CD4-positive, alpha-beta T cell treated with Interleukin-10 for 1 hour (primary cell): ENCODE measurements at places on chromosomes 12 and 14.

DNA sequence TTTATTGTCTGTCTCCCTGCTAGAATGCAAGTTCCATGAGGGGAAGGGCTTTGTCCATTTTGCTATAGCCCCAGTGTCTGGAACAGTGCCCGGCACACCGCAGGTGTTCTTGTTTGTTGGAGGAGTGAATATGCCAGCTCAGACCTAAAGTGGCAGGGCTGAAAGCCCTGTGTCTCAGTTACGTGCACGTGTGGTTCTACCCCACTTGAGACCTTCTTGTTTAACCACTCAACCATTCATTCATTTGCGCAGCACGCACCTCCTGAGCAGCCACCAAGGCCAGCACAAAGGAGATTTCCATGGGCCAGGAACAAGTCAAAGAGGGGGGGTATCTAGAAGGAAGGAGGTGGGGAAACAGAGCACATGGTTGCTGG lies 338.0 kb upstream of the FKBP4 start:
- DNase-seq: no peak

- DNase-seq: no peak
Measured at GRCh38 chr12:46237371-46238045, 31.3 kb downstream of the SLC38A1 start.

GRCh38 chr12:85531341-85531740 lies 251.3 kb downstream of the ALX1 start:
- DNase-seq: no peak

DNA sequence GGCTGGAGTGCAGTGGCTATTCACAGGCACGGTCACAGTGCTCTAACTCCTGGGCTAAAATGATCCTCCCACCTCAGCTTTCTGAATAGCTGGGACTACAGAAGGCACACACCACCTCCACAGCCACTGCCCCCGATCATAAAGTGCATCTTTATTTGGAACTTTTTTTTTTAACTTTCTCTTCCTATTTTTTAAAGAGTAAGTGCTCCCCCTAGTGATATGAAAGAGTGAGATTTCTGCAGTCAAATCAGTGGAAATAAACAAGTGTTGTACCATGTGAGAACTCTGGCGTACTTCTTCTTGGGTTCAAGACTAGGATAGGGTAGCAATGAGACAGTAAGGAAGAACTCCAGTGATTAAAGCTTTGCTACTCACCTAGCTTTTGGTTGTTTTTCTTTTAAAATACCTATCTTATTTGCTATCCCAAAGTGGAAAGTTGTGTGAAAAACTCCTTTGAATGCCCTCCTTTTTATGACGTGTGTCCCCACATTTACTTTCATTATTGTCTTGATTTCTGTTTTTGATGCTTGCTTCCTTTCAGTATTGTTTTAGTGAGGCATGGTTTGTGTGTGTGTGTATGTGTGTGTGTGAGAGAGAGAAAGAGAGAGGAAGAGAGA lies 6.6 kb downstream of the PPP4R4 start:
- peak; percentile 74 for DNase-seq

DNA sequence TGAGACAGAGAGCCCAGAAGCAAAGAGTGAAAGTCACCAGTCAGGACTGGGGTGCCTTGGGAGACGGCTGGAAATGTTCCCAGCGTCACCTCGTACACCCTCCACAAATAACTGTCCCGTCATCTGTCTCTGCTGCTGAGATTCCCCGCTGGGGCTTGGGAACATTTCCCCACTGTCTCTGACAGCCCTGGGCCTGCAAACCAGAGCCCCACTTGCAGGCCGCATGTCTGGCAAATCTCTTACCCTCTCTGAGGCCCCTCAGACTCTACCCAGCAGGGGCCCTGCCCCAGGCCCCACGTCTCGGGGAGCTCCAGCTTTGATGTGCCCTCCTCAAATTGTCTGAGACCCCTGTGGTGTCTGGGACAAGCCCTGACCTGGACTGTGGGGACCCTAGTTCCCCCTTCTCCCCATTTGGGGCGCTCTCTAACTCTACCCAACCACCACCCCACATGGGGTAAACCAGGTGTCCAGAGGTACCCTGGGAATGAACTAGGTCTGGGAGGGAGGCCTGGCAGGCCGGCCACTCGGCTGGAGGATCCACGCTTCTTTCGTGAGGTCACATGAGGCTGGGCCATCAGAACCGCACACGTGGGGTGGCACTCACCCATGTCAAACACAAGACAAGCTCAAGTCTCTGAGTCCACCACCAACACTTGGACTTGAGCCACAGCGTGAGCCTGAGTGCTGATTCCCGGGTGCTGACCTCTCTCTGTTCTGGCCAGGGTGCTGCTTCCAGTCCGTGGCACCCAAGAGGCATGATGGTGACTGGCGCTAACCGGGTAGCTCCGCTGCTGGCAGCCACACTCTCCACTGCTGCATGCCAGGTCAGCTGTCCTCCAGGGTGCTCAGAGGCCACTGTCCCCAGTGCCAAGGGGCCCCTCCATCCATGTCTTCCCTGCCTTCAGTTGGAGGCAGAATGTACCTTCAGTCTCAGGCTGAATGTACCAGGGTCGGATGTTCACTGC lies 59.8 kb downstream of the DIO3 start:
- no peak for DNase-seq

DNA sequence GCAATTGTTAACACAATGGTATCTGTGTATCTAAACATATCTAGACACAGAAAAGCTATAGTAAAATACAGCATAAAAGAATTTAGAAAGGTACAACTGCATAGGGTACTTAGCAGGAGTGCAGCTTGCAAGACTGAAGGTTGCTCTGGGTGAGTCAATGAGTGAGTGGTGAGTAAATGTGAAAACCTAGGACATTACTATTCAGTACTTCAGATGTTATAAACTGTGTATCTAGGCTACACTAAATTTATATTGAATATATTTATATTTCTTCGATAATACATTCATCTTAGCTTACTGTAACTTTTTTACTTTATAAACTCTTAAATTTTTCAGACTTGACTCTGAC lies 409.0 kb upstream of the DCN start:
- no peak for DNase-seq

DNA sequence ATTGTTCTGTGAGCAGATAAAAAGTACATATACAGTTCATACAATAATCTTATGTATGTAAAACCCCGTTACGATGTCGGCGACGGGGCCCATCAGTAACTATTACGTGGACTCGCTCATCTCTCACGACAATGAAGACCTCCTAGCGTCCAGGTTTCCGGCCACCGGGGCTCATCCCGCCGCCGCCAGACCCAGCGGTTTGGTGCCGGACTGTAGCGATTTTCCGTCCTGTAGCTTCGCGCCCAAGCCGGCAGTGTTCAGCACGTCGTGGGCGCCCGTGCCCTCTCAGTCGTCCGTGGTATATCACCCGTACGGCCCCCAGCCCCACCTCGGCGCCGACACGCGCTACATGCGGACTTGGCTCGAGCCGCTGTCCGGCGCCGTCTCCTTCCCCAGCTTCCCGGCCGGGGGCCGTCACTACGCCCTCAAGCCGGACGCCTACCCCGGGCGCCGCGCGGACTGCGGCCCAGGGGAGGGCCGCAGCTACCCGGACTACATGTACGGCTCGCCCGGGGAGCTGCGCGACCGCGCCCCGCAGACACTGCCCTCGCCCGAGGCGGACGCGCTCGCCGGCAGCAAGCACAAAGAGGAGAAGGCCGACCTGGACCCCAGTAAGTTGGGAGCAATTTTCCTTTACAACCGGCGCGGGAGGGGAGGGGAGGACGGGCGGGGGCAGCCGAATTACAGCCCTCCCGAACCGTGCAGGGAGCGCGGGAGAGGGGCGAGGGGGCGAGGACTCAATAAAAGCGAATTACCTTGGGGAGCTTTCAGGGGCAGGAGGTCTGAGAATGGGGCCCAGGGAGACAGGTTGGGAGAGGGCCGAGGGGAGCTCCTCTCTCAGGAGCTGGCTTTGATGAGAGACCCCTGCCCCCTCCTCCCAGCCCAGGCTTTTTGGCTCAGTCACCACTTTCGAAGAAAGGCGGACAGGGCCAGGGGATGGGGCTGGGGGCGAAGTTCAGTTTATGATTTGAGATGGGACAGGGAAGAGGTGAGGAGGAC lies at the start of gene HOXC9:
Gene HOXC9, plus strand, starts transcription at position 46 of the 999 bp plus-strand sequence. Its CDS starts 28 bp downstream, at position 74.
- no peak for DNase-seq

- peak; percentile 73 for DNase-seq
Measured at GRCh38 chr12:107320033-107320928, 226.9 kb upstream of the CRY1 start.

DNA sequence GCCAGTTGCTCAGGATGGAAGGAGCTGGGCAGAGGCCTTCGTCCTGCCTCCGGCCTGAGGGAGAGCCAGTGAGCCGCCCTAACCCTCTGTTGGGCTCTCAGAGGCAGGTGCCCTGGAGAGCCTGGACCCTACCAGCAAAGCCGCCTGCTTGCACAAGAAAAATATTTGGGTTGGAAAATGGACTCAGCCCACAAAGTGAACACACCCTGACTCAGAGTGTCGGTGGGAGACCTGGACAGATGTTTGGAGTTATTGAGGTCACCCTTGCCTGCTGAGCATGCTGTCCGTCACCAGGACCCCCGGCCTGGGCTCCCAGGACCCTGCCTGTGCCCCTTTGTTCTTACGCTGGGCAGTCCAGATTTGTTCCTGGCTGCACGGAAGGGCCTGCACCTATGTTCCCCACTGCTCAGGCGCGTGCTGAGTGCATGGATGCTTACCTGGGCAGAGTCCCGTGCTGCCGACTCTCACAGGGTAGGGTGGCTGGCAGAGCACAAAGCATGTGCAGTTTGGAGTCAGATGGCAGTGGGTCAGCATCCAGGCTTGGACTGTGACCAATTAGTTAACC lies 22.4 kb downstream of the FAM181A start:
- DNase-seq: no peak

DNA sequence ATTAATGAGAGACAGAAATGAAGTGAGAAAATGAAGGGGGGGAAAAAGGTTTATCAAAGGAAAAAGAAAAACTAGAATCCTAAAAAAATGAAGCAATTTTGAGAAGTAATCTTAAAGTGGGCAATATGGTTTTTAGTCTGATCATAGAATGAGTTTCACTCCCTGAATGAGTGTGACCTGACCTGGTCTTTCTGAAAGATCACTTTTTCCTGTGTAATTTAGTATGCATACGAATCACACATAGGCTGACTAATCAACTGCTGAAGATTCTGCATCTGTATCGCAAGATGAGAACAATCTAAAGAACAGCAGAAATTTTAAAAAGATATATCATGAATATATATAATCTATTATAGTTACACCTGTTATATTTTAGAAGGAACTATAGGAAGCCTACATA lies 11.3 kb downstream of the GNPTAB start:
- DNase-seq: no peak

- DNase-seq: no peak
Measured at GRCh38 chr12:53887006-53887405, 51.6 kb upstream of the HOXC13 start.

DNA sequence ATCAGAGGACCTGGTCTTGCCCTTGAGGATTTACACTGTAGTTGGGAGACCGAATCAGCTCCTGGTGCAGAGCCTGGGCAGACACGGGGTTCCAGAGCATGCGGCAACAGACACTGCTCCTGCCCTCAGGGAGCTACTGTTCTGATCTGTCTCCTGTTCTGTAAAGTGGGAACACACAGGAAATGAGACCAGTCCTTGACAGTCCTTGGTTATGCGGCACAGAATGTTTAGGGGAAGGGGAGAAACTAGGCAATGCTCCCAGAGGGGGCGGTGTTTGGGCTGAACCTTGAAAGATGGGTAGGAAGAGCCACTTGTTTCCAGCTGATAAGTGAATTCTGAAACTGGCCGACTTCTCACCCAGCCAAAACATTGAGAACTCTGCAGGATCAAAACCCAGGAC lies 132.4 kb downstream of the ZFP36L1 start:
- no peak for DNase-seq

- DNase-seq: no peak
Measured at GRCh38 chr12:116121453-116121871, 156.0 kb downstream of the MED13L start.

DNA sequence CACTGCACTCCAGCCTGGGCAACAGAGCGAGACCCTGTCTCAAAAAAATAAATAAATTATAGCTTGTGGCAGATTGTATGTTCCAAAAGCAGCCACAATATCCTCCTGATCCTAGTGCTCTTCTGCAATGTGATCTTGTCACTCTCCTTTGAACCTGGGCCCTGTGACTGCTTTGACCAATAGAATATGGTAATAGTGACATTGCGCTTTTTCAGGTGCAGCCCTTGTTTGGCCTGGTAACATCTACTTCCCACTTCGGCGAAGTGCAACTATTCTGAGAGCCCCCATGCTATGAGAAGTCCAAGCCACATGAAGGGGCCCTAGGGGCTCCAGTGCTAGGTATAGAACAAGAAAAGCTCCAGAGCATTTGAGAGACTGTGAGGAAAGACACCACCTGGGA lies 31.1 kb upstream of the DENND5B start:
- DNase-seq: no peak

- DNase-seq: no peak
Measured at GRCh38 chr12:93173178-93173957, 204.4 kb upstream of the NUDT4 start.

DNA sequence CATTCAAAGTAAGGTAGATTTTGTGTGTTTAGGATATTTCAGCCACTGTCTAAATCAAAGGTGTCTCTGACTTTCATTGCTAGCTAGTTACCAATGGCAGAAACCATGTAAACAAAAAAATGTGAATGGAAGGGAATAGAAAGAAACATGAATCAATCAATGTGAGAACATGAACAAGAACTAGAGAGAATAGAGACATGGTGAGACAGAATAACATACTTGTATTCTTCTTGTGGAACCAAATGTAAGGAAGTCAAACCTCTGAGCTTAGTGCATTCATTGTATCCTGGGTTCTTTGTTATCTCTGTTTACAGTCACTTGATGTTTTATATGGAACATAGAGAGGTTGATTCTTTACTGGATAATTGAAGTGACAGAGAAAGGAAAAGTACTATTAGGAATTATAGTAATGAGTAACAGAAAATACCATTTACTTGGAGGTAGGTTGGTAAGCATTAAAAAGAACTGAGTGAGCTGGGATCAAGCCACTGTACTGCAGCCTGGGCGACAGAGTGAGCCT lies 2.6 kb upstream of the WNK1 start:
- DNase-seq: no peak

GRCh38 chr12:49296836-49297694 lies 2.1 kb downstream of the PRPH start:
- no peak for DNase-seq

GRCh38 chr12:74849801-74850200 lies 312.2 kb downstream of the ATXN7L3B start:
- DNase-seq: no peak

- no peak for DNase-seq
Measured at GRCh38 chr12:42410340-42410739, 84.4 kb downstream of the PPHLN1 start.

- no peak for DNase-seq
Measured at GRCh38 chr12:109495012-109495411, 17.6 kb downstream of the UBE3B start.

GRCh38 chr12:115323223-115323905 lies 639.4 kb upstream of the TBX3 start:
- DNase-seq: no peak

DNA sequence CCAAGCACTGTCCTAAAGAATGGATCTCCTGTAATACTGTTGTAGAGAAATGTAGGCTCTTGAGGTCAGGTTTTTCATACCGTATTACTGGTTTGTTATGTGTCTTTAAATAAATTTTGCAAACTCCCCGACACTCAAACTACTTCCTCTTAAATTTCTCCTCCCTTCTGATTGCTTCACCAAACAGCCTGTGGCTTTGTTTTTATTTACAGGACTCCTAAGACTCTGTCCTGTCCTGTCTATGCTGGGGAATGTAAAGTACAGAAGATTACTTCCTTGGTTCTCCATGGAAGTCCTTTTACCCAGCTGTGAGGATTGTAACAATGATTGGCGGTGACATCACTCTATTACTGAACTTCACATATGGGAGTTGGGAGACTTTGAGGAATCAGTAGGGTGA lies 873.5 kb downstream of the DIO2 start:
- no peak for DNase-seq
